Activated naive CD4-positive, alpha-beta T cell treated with anti-CD3 and anti-CD28 coated beads, Interleukin-2, amount 50 U/mL, for 16 hours (primary cell): ENCODE measurements at places on chromosomes 1 and 21.

DNA sequence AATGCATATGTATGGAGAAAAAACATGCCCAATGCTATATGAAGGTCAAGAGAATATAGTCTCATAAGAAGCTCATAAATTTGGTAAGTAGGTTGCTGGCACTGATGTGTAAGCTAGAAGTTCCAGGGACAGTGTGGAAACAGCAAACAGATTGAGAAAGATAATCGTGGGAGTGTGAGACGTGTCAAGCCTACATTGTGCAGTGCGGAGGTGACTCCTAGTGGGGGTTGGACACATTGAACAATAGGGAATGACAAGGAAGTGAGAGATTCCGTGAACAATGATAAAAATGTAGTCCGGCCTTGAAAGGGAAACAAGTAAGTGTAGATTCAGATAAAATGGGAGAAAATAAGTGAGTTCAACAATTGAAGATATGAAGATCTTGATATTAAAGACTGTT is 788.4 kb upstream of the PRMT6 start:
- no peak for DNase-seq

- no peak for DNase-seq
Observed at GRCh38 chr21:35850029-35850428, 210.3 kb downstream of the SETD4 start.

DNA sequence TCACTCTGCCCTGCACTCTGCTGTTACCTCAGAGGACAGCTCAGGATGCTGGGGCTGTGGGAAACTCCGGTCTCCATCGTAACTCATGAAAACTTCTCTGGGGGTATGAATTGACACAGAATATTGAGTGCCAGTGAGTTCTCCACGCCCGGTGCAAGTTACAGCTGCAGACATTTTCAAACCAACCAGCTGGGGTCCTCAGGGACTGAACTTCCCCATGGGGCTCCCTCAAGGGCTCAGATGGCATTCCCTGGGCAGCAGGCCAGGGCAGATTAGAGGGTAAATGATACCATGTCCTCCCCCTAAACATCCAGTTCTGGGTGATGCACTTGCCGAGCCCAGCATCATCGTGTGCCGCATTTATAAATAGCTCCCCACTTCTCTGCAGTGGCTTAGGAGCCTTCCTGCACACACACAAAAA is 27.8 kb upstream of the CCSAP start:
- no peak for DNase-seq

DNA sequence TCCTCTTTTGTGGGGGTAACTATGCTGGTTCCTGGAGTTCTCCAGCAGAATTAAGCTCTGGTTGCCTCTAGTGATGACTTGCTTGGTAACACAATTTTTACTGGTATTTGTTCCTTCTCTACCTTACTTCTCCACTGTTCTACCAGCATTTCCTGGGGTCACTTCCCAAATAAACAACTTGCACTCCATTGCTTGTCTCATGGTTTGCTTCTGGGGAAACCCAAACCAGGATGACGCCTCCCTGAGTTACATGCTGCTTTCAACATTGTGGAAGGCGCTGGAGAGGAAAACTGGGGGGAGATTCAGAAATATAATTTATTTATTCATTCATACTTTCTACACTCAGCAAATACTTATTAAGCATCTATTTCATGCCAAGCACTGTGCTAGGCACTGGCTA is 55.3 kb upstream of the AK4 start:
- no peak for DNase-seq

DNA sequence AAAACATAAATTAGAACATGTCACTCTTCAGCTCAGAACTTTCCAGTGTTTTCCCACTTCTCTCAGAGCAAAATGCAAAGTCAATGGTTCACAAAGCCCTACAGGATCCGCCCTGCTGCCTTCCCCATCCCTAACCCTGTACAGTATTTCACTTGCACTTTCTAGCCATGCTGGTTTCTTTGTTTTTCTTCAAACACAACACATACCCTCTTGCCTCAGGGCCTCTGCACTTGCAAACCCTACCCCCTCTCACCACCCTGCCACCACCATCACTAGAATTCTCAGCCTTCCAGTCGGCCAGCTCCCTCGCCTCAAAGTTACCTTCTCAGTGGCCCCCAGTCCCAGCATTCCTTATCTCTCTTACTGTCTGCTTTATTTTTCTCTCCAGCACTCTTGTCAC is 17.6 kb downstream of the TEX35 start:
- no peak for DNase-seq

DNA sequence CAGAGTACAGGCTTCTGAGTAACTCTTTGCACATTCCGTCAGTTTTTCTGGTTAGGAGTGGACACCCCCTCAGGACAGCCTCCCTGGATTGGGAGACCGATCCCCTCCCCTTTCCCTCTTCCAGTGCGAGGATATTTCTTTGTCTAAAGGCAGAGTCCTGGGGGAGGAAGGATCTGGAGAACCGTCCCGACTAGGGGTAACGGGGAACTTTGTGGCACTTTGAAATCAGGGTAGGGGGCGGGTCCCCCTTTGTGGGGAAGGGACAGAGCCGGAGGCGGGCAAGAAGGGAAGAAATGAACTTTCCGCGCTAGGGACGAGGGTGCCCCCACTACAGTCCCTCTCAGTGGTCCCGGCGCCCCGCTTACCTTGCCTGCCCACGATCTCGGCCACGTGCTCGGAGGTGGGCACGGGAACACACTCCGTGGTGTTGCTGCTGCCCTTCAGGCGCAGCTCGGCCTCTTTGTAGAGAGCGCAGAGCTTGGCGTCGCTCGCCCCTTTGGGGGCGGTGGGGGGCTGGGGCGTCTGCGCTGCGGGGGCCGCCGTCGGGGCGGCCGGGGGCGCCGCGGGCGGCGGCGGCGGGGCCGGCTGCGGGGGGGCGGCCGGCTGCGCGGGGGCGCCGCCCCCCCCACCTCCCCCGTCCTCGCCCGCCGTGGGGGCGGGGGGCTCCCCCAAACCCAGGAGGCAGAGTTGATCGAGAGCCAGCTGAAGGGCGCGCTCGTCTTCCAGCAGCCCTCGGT is 917 bp downstream of the MEX3A start:
- no peak for DNase-seq

DNA sequence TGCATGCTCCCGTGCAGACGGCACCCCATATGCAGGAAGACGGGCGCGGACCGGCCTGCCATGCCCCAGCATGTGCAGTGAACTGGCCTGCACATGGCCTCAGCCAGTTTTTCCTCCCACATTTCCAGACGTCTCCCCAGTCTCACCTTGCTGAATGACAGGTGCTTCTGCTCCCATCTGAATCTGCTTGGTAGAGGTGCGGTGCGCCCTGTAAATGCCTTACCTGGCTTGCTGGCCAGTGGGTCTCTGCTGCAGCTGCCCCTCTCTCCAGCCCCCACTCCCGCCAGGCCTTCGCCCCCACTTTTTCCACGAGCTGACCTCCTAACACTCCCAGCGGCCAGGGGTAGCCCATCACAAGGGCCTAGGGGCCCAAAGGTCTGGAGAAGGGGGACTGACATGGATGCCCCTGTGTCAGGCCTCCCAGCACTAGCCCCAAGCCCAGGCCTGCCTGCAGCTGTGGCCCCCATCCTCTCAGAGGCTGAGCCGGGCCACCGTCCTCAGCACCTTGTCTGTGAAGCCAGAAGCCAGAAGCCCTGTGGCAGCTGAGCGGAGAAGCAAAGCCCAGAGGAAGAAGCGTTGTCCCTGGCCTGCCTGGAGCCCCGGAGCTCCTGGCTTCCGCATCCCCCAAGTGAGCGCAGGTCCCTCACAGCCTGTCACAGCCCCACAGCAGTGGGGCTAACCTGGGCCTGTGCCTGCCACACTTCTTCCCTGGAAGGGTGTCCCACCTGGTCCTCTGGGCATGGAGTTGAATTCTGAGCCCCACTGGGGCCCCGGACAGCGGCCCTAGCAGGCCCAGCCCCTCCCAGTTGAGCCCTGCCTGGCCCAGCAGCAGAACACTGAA is 3.7 kb upstream of the SLC19A1 start:
- DNase-seq, result no peak

GRCh38 chr1:31699341-31699891 is 4.4 kb downstream of the COL16A1 start:
- no peak for DNase-seq

DNA sequence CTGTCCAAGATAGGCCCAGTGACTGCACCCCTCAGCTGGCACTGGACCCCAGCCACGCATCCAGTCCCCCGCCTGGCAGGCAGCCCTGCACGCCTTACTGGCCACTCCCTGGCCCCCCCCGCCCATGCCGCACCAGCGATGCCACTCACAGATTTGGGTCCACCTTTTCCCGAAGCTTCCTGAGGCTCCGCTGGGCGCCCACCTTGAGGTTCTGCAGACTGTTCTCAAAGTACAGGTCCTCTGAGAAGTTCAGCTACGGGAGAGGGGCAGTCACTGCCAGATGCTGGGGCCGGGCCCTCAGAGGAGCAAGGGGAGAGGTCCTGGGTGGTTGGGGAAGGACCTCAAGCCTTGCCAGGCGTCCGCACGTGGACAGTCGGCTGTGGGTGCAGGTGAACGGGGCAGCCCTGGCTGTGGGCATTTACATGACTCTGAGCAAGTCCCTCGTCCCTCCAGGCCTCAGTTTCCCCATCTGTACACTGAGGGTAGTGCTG is 8.1 kb downstream of the PRXL2B start:
- DNase-seq, result no peak

DNA sequence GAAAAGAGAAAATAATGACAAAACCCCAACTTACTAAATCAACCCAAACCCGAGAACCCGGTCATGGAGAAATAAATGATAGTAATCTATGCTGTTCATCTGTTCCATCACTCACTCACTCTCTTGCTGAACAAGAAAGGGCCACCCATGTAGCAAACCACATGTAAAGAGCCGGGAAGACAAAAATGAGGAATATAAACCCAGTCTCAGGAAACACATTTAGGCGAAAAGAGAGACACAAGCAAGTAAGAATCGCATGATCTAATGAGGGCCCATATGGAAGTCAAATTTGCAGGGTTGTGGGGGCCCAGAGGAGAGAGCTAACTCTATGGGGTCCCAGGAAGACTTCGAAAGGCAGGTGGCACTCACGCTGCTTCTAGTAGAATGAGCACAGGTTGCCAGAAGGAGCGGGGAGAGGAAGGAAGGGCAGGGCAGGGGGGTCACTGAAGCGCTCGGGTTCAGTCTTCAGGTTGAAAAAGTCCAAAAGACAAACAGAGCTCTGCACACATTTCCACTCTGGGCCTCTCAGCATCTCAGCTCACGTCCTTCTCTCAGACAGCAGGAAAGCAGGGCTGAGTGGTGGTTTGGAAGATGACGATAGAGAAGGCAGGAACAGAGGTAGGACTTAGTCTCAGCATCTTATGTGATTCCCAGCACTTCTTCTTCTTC is 142.9 kb upstream of the KRTAP19-8 start:
- DNase-seq, result peak; percentile 29
